ENCODE measurements at places on chromosomes 6 and 20. TPM values are rescaled to one million over a fixed set of nuclear protein-coding genes. Genes with fewer than 3 reads are reported as not detected.

DNA sequence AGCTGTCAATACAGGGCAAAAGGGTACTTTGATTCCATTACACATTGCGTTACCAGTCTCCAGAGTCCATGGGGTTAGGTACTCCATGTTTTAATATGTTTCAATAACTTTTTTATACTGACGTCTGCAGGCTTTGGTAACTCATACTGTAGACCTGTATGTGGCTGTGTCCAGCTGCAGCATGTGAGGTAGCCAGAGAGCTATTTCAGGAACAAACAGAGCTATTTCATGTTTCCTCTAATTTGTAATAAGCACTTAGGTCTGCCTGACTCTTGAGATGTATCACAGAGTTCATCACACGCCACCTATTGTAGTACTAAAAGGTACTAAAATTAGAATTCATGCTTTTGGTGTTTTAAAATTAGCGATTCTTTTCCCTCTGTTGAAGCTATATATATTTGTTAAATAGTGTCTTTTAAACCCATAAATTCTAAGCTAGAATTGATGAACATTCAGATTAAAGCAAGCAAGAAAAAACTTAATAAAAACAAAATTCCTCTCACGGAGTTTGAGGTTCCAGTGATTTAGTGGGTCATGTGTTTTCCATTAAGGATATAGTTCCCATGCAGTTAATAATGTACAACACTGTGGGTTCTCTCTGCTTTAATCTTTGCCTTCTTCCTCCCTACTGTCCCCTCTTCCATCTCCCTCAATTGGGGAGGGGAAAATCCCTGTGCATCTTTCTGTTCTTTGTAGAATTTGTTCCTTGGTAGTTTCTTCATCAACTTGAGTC is 37.0 kb downstream of the FOXO3 start:
- no peak for DNase-seq

Gene TBX18
- total RNA-seq: not detected

Gene SLC35D3
- total RNA-seq: not detected

Gene TASP1
- 8.5 TPM for total RNA-seq

- no peak for DNase-seq
Measured at GRCh38 chr6:121901432-121901831, 466.0 kb downstream of the GJA1 start.

GRCh38 chr6:53854843-53855567 is 60.2 kb downstream of the LRRC1 start:
- DNase-seq: no peak

Data from activated CD4-positive, alpha-beta T cell treated with anti-CD3 and anti-CD28 coated beads for 36 hours (primary cell).